ENCODE measurements at places on chromosomes 1 and 21. TPM values are rescaled to one million over a fixed set of nuclear protein-coding genes. Genes with fewer than 3 reads are reported as not detected.

DNA sequence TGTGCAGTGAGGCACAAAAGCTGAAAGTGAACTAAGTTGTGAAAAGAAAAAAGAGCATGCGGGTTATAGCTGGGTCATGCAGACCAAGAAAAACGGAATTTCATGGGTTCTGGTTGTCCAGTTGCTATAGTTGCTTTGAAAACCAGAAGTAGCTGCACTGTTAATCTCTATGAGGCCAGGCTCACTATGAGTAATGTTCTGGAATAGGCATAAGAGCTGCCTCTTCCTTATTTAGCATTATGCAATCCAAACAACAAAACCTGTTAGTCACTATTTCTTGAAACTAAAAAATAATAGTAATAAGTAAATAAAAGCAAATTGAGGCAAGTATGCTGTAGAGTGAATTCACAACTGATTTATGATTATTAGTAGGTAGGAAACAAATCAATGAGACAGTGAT, 1383.7 kb downstream of the MRPL39 start:
- H3K36me3 ChIP-seq = no peaks in the 10 kb centered on the region
- no peaks in the 10 kb centered on the region for H3K4me1 ChIP-seq
- DNase-seq = no peak
- H3K4me3 ChIP-seq = no peak overlapping the region
- H3K27me3 ChIP-seq = no peaks in the 10 kb centered on the region

GRCh38 chr1:87598429-87598828, 269.7 kb downstream of the LMO4 start:
- H3K36me3 ChIP-seq = no peaks in the 10 kb centered on the region
- H3K4me3 ChIP-seq = no peak overlapping the region
- peak; percentile 19 for DNase-seq
- no peaks in the 10 kb centered on the region for H3K27me3 ChIP-seq

GRCh38 chr1:148374101-148374500, 109.0 kb downstream of the PPIAL4G start:
- no peak overlapping the region for H3K4me3 ChIP-seq
- H3K36me3 ChIP-seq = no peaks in the 10 kb centered on the region

Gene TAL1
- total RNA-seq = 199 TPM

Gene TRIM67
- 0.26 TPM for total RNA-seq

Gene SSR2
- total RNA-seq = 340 TPM

DNA sequence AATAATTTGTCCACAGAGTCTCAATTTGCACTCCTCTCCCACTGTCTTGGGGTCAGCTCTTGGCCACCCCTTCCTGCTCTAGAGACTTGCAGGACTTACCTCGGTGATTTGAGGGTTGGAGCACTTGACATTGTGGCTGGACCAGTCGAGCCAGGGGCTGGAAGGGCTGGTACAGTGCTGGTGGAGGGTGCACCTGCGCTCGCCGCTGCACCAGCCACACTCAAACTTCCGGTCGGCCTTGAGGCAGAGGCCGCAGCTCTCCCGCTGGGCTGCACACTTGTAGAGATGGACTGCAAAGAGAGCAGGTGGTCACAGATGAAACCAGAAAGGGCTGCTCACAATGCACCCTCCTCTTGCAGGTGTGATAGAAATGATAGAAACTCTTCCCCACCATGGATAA, 165.0 kb downstream of the PLXNA2 start:
- H3K36me3 ChIP-seq = peaks cover 13% of the 10 kb centered on the region
- no peak overlapping the region for H3K4me3 ChIP-seq
- H3K4me1 ChIP-seq = peaks cover 6% of the 10 kb centered on the region
- no peak for DNase-seq

Gene TATDN3
- 9.9 TPM for total RNA-seq

- peaks cover 14% of the 10 kb centered on the region for H3K4me1 ChIP-seq
- H3K27ac ChIP-seq = no peak overlapping the region
- H3K27me3 ChIP-seq = peaks cover 16% of the 10 kb centered on the region
- H3K4me3 ChIP-seq = peak overlapping the region; percentile 91
- no peak for DNase-seq
- H3K36me3 ChIP-seq = no peaks in the 10 kb centered on the region
These were observed 1.4 kb downstream of the ATF3 start for GRCh38 chr1:212609701-212610574.

GRCh38 chr1:59666106-59666505, 148.6 kb upstream of the HOOK1 start:
- H3K36me3 ChIP-seq = peaks cover 14% of the 10 kb centered on the region
- no peak overlapping the region for H3K27ac ChIP-seq
- H3K27me3 ChIP-seq = no peaks in the 10 kb centered on the region
- DNase-seq = no peak

- H3K27ac ChIP-seq = no peak overlapping the region
- H3K4me1 ChIP-seq = no peaks in the 10 kb centered on the region
These were observed 21.1 kb downstream of the TTC13 start for GRCh38 chr1:230957580-230957989.

- no peak overlapping the region for H3K4me3 ChIP-seq
- no peak overlapping the region for H3K27ac ChIP-seq
- peaks cover 20% of the 10 kb centered on the region for H3K4me1 ChIP-seq
- peaks cover 1% of the 10 kb centered on the region for H3K27me3 ChIP-seq
These were observed 11.8 kb upstream of the KIAA0040 start for GRCh38 chr1:175204330-175204729.

DNA sequence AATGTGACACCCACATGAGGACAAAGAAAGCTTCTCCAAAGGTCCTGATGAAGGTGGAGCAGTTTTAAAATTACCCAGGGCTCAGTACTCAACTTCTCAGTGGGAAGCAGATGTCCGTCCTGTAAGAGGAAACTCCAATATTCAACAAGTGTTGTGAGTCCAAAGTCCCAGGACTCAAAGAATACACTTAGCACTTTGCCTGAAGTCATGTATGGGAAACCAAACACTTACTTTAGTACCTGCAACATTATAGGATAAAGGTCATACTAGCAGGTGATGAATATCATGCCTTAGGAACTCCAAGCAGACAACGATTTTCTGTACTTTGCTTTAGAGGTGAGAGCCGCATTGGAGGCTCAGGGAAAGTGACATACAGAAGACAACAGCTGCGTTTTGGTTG, 37.2 kb upstream of the ST6GALNAC3 start:
- H3K27me3 ChIP-seq = no peaks in the 10 kb centered on the region
- H3K4me1 ChIP-seq = peaks cover 14% of the 10 kb centered on the region
- no peak for DNase-seq
- H3K27ac ChIP-seq = no peak overlapping the region

DNA sequence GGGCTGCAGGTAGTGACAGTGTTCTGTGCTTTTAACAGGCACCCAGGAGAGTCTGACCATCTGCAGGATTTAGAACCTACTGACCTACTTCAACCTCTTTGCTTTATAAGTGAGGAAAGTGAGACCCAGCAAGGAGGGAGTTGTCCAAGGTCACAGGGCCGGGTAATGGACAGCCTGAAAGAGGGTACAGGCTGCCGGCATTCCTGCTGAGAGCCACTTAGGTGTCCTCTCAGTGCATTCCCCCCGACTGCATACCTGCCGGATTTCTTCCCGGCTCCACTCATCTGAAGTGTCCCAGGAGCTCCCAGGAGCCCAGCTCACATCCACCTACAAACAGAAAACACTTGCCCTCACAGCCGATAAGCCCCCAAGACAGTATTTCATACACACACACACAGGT, 13.9 kb downstream of the PHLDA3 start:
- no peak overlapping the region for H3K27ac ChIP-seq
- peaks cover 28% of the 10 kb centered on the region for H3K4me1 ChIP-seq
- H3K36me3 ChIP-seq = no peaks in the 10 kb centered on the region
- no peak for DNase-seq

Gene CLCA4
- total RNA-seq = not detected

Gene RHD
- 0.38 TPM for total RNA-seq

GRCh38 chr1:204684206-204684570, 1.4 kb downstream of the LRRN2 start:
- peaks cover 19% of the 10 kb centered on the region for H3K36me3 ChIP-seq
- H3K27ac ChIP-seq = peak overlapping the region; percentile 48
- DNase-seq = peak; percentile 11
- peaks cover 38% of the 10 kb centered on the region for H3K4me1 ChIP-seq
- peak overlapping the region; percentile 97 for H3K4me3 ChIP-seq
- H3K27me3 ChIP-seq = peaks cover 9% of the 10 kb centered on the region

GRCh38 chr1:70196333-70196732, 9.0 kb downstream of the LRRC40 start:
- no peak overlapping the region for H3K4me3 ChIP-seq
- no peak for DNase-seq
- H3K4me1 ChIP-seq = no peaks in the 10 kb centered on the region
- H3K36me3 ChIP-seq = no peaks in the 10 kb centered on the region
- H3K27me3 ChIP-seq = peaks cover 1% of the 10 kb centered on the region

DNA sequence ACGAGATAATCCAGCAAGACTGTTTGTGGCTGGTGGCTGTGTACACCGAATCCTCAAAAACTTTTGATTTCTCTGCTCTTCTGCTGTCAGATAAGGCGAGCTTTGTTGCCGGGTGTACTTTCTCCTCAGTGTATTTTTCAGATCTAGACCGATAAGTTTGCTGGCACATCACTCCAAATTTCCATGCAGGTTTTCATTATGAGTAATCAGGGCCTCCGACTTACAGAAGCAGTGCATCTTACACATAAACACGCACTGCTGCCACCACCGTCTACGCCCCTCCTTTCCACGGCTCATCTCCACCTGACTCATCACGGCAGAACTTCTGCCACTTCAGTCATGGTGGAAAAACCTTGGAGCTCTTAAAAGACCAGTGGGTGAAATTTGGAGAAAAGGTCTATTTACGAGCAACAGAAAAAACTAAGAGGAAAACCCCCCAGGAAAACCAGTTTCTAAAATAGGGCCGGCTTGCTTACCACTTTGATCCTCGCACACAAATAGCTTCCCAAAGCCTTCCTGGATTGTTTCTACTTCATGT, 7.7 kb downstream of the ZBTB21 start:
- peaks cover 8% of the 10 kb centered on the region for H3K4me1 ChIP-seq
- H3K36me3 ChIP-seq = peaks cover 12% of the 10 kb centered on the region
- no peak overlapping the region for H3K4me3 ChIP-seq
- peaks cover 2% of the 10 kb centered on the region for H3K27me3 ChIP-seq
- no peak overlapping the region for H3K27ac ChIP-seq

GRCh38 chr21:45768740-45769048, 125.2 kb downstream of the PCBP3 start:
- no peaks in the 10 kb centered on the region for H3K36me3 ChIP-seq
- DNase-seq = no peak
- H3K27ac ChIP-seq = no peak overlapping the region
- H3K4me3 ChIP-seq = no peak overlapping the region
- H3K4me1 ChIP-seq = no peaks in the 10 kb centered on the region
- H3K27me3 ChIP-seq = peaks cover 4% of the 10 kb centered on the region

Gene GBP4
- 75.5 TPM for total RNA-seq

DNA sequence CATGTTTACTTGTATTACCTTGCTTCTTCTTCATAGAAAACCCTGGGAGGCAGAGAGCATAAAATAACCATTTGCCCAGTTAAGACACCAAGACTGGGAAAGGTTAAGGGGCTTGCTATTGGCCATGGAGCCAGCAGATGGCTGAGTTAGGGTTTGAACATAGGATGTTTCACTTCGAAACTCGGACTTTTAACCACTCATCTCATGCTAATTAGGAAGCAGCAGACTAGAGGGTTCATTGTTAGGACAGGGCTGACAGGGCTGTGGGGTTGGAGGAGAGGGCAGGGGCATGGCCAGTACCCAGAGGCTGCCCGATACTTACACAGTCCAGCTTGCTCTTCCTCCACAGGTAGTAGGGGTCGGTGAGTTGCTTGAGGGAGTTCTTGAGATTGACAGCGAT, 17.0 kb downstream of the SLC26A9 start:
- peaks cover 12% of the 10 kb centered on the region for H3K27me3 ChIP-seq
- DNase-seq = no peak
- no peaks in the 10 kb centered on the region for H3K36me3 ChIP-seq
- H3K27ac ChIP-seq = no peak overlapping the region
- H3K4me1 ChIP-seq = peaks cover 9% of the 10 kb centered on the region

Measured in endothelial cell (in vitro differentiated cells).